ENCODE measurements at places on chromosomes 6 and 20. TPM values are rescaled to one million over a fixed set of nuclear protein-coding genes. Genes with fewer than 3 reads are reported as not detected.

DNA sequence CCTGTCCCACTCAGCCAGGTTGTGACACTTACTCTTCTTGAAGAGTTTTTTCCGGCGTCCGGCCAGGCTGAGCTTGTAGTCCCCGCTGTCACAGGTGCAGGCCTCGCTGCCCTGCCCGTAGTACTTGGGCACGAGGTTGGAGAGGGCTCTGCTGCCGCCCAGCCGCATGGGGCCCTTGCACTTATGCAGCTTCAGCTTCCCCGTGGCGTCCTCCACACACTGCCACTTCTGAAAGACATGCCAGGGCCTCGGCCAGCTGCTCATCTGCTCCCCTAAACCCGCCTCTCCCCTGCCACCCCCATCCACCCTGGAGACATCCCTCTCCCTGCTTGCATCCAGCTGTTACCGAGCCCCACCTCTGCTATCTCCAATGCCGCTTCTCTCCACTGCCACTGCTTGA, 113.1 kb downstream of the SULF2 start:
- no peaks in the 10 kb centered on the region for H3K36me3 ChIP-seq
- H3K27ac ChIP-seq: no peak overlapping the region
- H3K27me3 ChIP-seq: no peaks in the 10 kb centered on the region
- no peaks in the 10 kb centered on the region for H3K4me1 ChIP-seq
- H3K4me3 ChIP-seq: no peak overlapping the region

DNA sequence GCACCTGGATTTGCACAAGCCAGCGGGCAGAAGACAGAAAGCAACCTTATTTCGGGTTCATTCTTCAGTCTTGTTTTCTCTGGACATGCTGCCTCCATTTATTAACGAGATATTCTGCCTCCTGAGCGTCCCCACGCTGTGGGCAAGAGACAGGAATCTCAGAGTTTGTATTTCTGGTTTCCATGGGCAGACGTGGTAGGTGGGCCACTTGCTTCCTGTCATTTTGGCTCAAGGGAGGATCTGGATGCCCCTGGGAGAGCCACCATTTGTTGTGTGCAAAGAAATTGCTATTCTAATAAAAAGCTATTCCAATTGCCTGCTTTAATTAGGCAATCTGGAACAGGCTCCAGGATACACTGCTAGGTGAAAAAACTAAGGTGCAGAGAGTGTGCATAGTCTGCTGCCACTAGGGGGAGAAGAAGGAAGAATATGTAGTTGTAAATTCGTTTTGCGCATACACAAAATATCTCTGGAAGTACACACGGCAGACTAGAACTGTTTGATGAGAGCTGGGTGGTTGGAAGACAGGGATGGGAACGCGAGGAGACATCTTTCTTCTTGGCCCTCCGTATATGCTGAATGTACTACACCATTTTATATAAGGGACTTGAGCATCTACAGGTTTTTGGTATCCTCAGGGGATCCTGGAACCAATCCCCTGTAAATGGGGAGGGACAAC, 30.1 kb upstream of the SLC16A10 start:
- H3K4me3 ChIP-seq: no peak overlapping the region
- DNase-seq: peak; percentile 47
- no peak overlapping the region for H3K27ac ChIP-seq
- peaks cover 2% of the 10 kb centered on the region for H3K27me3 ChIP-seq

SLC22A2 gene
- not detected for total RNA-seq

- H3K27ac ChIP-seq: peak overlapping the region; percentile 98
- H3K4me1 ChIP-seq: peaks cover 52% of the 10 kb centered on the region
- H3K27me3 ChIP-seq: no peaks in the 10 kb centered on the region
- H3K4me3 ChIP-seq: peak overlapping the region; percentile 80
- no peaks in the 10 kb centered on the region for H3K36me3 ChIP-seq
- no peak for DNase-seq
These were observed 452 bp downstream of the TRAF3IP2 start for GRCh38 chr6:111605100-111605751.

HDGFL1 gene
- total RNA-seq: not detected

- H3K27me3 ChIP-seq: peaks cover 3% of the 10 kb centered on the region
- no peak for DNase-seq
These were observed 36.6 kb upstream of the F13A1 start for GRCh38 chr6:6357032-6357431.

DNA sequence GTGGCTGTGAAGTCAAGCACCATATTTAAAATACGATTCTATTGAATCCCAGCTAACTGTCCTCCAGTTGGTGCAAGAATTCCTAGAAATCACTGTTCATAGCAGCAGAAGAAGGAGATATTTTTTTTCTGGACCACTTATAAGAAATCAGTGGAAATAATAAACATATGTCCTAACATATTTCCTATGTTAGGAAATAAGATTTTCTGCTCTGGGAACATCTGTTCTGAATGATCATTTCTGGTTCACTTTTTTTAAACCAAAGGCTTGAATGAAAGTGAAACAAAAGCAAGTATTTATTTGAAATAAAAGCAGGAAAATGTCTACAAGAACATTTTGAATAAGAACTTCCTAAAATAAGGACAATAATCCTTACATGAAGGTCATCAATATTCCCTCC, 138.9 kb upstream of the RALGAPA2 start:
- no peaks in the 10 kb centered on the region for H3K36me3 ChIP-seq
- H3K27ac ChIP-seq: no peak overlapping the region
- no peaks in the 10 kb centered on the region for H3K4me1 ChIP-seq
- H3K27me3 ChIP-seq: no peaks in the 10 kb centered on the region

NR2E1 gene
- 0.13 TPM for total RNA-seq

ZBP1 gene
- total RNA-seq: not detected

- no peaks in the 10 kb centered on the region for H3K27me3 ChIP-seq
- H3K4me3 ChIP-seq: no peak overlapping the region
- no peak for DNase-seq
These were observed 382.4 kb upstream of the ADGRB3 start for GRCh38 chr6:68252632-68253031.

DNA sequence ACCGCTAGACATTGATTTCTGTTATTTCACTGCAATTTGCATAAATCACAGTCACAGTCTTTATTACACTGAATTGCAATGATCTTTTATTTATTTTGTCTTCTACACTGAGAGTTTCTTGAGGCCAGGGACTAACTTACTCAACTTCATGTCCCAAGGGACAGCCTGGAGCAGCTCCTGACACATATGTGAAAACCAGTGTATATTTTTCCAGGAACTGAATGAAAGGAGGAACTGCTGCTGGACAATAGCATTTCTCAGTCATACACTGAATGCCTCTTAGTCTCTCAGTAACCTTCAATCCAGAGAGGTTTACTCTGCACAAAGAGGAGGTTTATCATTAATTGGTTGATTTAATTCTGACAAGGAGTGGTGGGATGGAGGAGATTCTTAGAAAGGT, 5.9 kb downstream of the F13A1 start:
- H3K36me3 ChIP-seq: no peaks in the 10 kb centered on the region
- H3K27me3 ChIP-seq: peaks cover 6% of the 10 kb centered on the region
- H3K27ac ChIP-seq: no peak overlapping the region
- DNase-seq: no peak
- H3K4me3 ChIP-seq: no peak overlapping the region

DNA sequence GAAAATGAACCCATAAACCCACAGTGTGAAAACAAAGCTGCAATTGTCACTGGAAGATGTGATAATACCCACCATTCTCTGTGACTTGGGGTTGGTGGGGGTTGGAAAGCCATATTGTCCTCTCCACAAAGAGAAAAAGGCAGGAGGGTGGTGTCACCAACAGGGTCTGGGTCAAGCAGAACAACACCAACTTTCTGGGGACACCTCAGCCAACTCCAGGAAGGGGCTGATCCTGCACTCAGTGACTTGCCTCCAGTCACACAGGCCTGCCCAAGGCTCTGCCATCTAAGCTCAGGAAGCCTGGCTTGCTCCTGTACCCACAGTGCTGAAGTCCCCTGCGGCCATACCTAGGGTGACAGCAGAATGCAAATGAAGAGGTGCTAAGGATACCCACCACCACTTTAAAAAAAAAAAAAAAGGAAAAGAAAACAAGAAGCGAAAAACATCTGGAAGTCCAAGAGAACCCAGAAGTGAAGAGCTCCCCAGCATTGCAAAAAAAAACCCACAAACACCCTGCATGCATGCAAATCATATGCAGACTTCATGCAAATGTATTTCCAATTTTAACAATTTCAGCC, 110.6 kb downstream of the PREX1 start:
- H3K27ac ChIP-seq: no peak overlapping the region
- H3K4me1 ChIP-seq: no peaks in the 10 kb centered on the region
- no peaks in the 10 kb centered on the region for H3K27me3 ChIP-seq
- H3K4me3 ChIP-seq: no peak overlapping the region

GRCh38 chr6:16766043-16766536, 4.8 kb upstream of the ATXN1 start:
- H3K36me3 ChIP-seq: peaks cover 3% of the 10 kb centered on the region
- H3K27me3 ChIP-seq: no peaks in the 10 kb centered on the region
- peaks cover 73% of the 10 kb centered on the region for H3K4me1 ChIP-seq
- DNase-seq: peak; percentile 94
- H3K4me3 ChIP-seq: no peak overlapping the region

- DNase-seq: no peak
- no peaks in the 10 kb centered on the region for H3K4me1 ChIP-seq
- no peaks in the 10 kb centered on the region for H3K27me3 ChIP-seq
These were observed 24.7 kb upstream of the BLCAP start for GRCh38 chr20:37552415-37552814.

DNA sequence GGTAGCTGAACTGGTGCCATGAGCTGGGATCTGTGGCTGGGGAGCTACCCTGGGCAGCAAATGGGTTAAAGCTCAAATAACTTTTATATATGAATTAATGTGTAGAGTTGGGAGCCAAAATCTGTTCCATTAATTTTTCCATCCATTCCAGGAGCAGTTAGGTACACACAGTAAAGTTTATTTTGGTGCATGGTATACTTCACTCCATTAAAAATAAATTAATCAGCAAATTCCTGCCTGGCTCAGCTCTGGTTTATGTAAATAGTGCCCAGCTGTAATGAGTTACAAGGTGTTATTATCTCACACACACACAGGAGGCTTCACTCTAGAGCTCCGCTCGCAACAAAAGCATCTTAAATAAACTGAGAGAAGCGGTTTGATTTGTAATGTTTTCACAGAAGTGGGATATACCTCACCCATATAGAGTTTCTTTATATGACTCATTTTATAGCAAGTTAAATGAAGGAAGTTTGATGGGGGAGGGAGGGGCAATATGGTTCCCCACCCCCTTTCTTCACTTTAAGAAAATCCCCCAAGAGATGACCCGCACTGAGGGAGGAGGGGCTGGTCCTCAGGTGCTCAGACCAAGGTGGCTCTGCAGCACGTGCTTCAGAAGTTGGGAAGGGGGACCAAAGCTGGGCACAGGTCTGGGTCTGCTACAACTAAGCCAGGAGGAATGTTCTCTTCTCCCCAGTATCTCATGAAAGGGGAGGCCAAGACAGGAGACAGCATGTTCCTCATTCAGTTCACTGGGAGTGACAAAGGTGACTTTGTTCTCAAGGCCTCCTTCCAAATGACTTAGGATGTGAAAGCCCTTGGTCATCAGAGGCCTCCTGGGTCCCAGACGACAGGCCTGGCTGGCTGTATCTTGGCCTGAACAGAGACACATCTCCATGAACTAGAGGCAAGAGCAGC, 10.5 kb upstream of the FAM83C start:
- no peak for DNase-seq
- H3K4me1 ChIP-seq: peaks cover 62% of the 10 kb centered on the region
- peak overlapping the region; percentile 97 for H3K27ac ChIP-seq

- H3K4me1 ChIP-seq: no peaks in the 10 kb centered on the region
- H3K36me3 ChIP-seq: no peaks in the 10 kb centered on the region
- H3K27ac ChIP-seq: no peak overlapping the region
- H3K27me3 ChIP-seq: no peaks in the 10 kb centered on the region
These were observed 69.9 kb downstream of the SESN1 start for GRCh38 chr6:109024784-109025183.

GRCh38 chr6:103505155-103505518, 1354.6 kb downstream of the HACE1 start:
- no peak overlapping the region for H3K27ac ChIP-seq
- H3K27me3 ChIP-seq: no peaks in the 10 kb centered on the region
- no peaks in the 10 kb centered on the region for H3K4me1 ChIP-seq
- no peak overlapping the region for H3K4me3 ChIP-seq
- no peak for DNase-seq
- H3K36me3 ChIP-seq: no peaks in the 10 kb centered on the region

SLC32A1 gene
- total RNA-seq: not detected

DNA sequence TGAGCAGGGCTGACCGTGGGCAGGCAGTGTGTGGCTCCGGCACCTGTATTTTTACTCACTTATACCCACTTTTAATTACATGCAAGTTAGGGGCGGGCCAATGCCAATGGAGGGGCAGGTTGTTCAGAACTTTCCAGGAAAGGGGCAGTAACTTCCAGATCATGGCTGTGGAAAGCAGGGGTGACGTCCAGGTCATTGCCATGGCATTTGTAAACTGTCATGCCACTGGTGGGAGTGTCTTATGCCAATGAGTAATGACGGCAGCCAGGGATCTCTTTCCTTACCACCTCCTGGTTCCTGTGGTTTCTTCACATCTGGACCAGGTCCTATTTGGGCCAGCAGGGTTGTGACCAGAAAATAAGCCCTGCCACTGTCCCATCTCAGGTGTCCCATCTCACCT, 258.7 kb downstream of the THBS2 start:
- H3K27ac ChIP-seq: no peak overlapping the region
- H3K4me1 ChIP-seq: no peaks in the 10 kb centered on the region
- no peak for DNase-seq
- no peak overlapping the region for H3K4me3 ChIP-seq

DNA sequence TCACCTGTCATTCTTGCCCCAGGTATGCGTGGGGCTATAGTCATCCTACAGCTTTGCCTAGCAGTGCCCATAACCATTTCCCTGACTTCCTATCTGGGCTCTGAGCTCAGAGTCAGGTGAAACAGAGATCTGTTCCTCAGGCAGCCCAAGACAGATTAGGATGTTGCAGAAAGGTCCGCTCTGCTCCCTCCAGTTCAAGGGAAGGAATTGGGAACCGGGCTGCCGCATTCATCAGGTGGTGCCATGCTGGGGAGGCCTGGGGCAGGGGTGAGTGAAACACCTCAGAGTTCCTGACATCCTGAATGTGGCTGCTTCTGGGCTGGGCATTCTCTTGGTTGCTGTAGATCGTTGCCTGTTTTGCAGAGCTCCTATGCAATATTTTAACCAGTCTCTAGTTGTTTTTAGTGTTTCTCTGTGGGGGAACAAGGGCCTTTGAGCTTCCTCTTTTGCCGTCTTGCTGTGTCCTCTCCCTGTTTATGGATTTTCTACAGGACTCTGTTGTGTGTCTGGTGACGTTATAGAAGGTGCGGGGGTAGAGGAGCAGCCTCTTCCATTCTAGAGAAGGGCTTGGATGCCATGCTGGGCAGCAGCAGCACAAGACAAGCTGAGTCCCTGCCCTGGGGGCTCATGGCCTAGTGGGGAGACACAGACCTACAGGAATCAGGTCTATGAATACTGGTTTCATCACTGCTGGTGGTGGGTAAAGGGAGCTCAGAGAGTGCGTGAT, 9.2 kb downstream of the ENTPD6 start:
- H3K4me1 ChIP-seq: peaks cover 16% of the 10 kb centered on the region
- no peak for DNase-seq
- 0 out of 2 replicates have a peak, but pooled peaks cover 1% of the 10 kb centered on the region for H3K36me3 ChIP-seq
- H3K27me3 ChIP-seq: no peaks in the 10 kb centered on the region
- no peak overlapping the region for H3K4me3 ChIP-seq

CBFA2T2 gene
- 16.3 TPM for total RNA-seq
